ENCODE measurements at places on chromosomes 16 and 17. TPM values are rescaled to one million over a fixed set of nuclear protein-coding genes. Genes with fewer than 3 reads are reported as not detected.
A peak's percentile ranks its signal among the peaks of the same experiment; 100 is the strongest.

DNA sequence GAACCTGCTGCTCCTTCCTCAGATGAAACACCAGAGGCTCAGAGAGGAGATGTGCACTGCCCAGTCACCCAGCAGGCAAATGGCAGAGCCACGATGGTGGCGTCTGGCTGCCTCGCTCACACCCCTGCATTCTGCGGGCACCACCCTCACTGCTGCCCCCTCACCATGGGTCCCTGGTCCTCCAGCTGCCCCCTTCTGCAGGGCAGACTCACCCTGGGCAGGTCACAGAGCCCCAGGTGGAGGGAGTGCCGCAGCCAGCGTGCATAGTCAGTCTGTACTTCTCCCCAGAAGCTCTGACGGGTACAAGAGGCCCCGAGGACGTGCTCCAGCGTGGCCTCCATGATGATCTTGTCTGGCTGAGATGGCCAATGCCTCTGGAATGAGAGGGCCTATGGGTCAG, 52.9 kb downstream of the RMI2 start:
- H3K27ac ChIP-seq: no peak overlapping the region
- no peaks in the 10 kb centered on the region for H3K27me3 ChIP-seq
- no peaks in the 10 kb centered on the region for H3K36me3 ChIP-seq

DNA sequence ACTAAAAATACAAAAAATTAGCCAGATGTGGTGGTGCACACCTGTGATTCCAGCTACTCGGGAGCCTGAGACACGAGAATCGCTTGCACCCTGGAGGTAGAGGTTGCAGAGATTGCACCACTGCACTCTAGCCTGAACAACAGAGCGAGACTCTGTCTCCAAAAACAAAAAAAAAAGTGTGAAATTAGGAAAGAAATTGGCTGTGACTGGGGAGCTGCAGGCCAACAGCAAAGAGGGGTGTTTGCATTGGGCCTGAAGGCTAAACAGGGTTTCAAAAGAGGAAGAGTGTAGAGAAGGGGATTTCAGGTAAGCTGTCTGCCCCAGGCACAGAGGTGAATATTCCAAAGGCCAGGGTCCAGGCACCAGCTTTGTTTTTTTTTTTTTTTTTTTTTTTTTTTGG, 9.4 kb downstream of the BMERB1 start:
- H3K36me3 ChIP-seq: no peaks in the 10 kb centered on the region
- H3K4me3 ChIP-seq: no peak overlapping the region
- no peak for DNase-seq
- no peaks in the 10 kb centered on the region for H3K27me3 ChIP-seq

GRCh38 chr16:3580251-3580651, 3.0 kb upstream of the NLRC3 start:
- DNase-seq: no peak
- no peak overlapping the region for H3K27ac ChIP-seq
- H3K36me3 ChIP-seq: peaks cover 26% of the 10 kb centered on the region
- H3K4me1 ChIP-seq: peaks cover 18% of the 10 kb centered on the region
- no peaks in the 10 kb centered on the region for H3K27me3 ChIP-seq

- H3K27ac ChIP-seq: no peak overlapping the region
- H3K4me3 ChIP-seq: no peak overlapping the region
- H3K27me3 ChIP-seq: no peaks in the 10 kb centered on the region
- no peaks in the 10 kb centered on the region for H3K36me3 ChIP-seq
Observed at GRCh38 chr17:64398320-64398719, 7.7 kb upstream of the PECAM1 start.

Gene UNC13D
- total RNA-seq: 9.0 TPM

DNA sequence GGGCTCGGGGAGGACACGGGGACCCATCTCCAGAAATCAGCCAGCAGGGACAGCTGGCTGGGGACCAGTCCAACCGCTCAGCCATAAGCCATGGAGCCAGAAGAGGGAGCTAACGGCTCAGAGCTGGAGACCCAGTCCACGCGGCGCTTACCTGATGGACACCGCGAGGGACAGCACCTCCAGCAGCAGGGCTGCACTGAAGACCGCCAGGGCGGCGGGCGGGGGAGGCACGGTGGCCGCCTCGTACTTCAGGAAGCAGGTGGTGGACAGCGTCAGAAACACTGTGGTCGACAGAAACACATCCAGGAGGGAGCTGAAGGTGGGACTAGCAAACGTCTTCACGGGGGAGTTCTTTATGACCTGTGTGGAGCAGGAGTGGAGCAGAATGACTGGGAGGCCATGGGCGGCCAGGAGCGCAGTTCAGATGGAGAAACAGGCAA, 102.6 kb upstream of the CREBBP start:
- peak; percentile 82 for DNase-seq
- H3K27ac ChIP-seq: no peak overlapping the region
- H3K4me3 ChIP-seq: no peak overlapping the region
- peaks cover 49% of the 10 kb centered on the region for H3K36me3 ChIP-seq
- H3K4me1 ChIP-seq: peaks cover 19% of the 10 kb centered on the region

DNA sequence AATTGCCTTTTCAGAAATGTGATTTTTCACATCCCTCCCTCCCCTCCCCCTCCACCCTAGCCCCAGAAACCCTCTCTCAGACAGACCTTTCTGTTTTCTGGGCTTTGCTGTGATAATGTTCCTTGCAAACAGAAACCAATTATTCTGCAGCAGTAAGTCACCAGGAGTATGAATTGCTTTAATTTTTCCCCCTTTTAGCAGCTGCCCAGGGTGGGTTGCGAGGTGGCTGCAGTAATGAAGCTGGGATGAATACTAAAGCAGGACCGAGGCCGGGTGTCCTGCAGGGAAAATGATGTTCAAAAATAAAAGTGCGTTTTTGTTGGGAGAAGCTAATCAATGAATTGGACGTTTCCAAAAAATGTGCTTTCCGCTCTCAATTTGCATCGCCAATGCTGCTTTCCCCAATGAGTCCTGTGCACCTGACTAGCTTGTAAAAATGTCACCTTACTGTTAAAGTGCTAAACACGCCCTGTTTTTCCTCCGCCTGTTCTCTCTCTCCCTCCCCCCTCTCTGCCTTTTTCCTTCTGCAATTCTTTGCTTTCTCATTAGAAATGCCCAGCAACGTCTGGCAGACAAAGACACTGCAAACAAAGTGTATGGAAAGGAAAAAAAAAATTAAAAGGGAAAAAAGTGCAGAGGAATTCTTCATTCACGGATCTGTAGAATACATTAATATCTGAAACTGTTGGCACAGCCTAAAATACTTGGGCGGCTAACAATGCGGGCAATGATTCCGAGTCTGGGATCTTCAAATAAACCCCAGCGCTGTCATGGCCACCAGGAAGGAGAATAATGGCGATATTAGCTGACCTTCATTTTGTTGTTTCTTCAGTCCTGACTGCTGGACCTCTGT, 244.1 kb downstream of the STX8 start:
- H3K27ac ChIP-seq: no peak overlapping the region
- peak; percentile 23 for DNase-seq
- H3K4me1 ChIP-seq: no peaks in the 10 kb centered on the region
- no peak overlapping the region for H3K4me3 ChIP-seq
- no peaks in the 10 kb centered on the region for H3K27me3 ChIP-seq
- H3K36me3 ChIP-seq: no peaks in the 10 kb centered on the region

GRCh38 chr17:70268383-70268782, 99.1 kb downstream of the KCNJ2 start:
- H3K27ac ChIP-seq: no peak overlapping the region
- no peaks in the 10 kb centered on the region for H3K4me1 ChIP-seq
- H3K27me3 ChIP-seq: no peaks in the 10 kb centered on the region
- DNase-seq: no peak

Gene ANTKMT
- 85.3 TPM for total RNA-seq

DNA sequence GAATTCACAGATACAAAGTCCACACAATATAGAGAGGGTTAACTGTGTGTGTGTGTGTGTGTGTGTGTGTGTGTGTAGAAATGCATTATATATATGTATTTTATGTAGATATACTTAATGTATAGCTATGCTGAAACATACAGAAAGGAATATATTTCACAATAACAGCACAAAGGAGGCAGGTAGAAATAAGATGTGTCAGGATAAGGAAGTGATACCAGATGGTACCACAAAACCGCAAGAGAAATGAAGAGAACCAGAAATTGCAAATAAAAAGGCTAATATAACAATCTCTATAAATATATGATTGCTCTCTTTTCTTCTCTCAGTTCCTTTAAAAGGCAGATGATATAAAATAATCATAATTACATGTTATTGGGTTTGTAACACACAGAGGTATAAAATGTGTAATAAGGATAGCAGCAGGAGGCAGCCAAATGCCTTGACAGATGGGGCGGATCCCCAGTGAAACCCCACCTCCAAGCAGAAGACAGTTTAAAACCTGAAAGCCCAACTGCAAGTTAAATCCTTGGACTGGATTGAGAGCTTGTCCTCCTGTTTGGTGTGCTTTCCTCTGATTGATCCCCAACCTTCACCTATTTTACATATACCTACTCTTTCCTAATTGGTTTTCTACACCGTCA, 365.4 kb upstream of the C16orf82 start:
- H3K36me3 ChIP-seq: no peaks in the 10 kb centered on the region
- no peak overlapping the region for H3K4me3 ChIP-seq
- no peak for DNase-seq
- H3K27ac ChIP-seq: no peak overlapping the region

GRCh38 chr16:86362155-86362849, 148.0 kb upstream of the FOXF1 start:
- peak overlapping the region; percentile 74 for H3K27ac ChIP-seq
- DNase-seq: no peak
- no peaks in the 10 kb centered on the region for H3K4me1 ChIP-seq
- H3K4me3 ChIP-seq: no peak overlapping the region
- peaks cover 3% of the 10 kb centered on the region for H3K27me3 ChIP-seq

GRCh38 chr17:16298140-16298662, 55.1 kb downstream of the CENPV start:
- H3K27me3 ChIP-seq: no peaks in the 10 kb centered on the region
- H3K36me3 ChIP-seq: no peaks in the 10 kb centered on the region
- H3K4me1 ChIP-seq: peaks cover 8% of the 10 kb centered on the region

DNA sequence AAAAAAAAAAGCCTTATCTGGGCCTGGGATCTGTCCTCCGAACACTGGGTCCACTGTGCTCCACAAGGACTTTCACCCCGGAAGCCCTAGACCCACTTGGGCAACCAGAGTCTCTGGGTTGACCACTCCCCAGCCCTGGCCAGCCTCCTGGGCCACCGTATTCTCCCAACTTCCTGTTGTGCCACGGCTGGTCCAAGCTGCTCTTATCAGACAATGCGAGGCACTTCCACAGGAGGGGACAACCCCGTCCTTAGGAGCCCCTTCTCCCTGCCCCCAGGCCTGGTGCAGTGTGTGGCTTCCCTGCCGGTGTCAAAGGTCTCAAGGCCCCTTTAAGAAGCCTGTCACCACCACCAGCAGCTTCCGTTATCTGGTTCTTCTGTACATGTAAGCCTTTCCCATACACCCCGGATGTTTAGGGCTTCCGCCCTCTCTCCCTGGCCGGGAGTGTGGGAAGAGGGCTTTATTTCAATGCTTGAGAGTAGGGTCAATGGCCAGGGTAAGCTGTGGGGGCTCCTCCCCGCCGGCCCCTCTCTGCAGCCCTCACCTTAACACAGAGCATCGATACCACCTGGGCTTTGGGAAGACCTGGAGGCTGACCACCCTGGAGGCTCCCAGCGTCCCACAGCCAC, 313.0 kb downstream of the SEC14L1 start:
- DNase-seq: peak; percentile 76
- peaks cover 12% of the 10 kb centered on the region for H3K36me3 ChIP-seq
- peak overlapping the region; percentile 30 for H3K4me3 ChIP-seq

DNA sequence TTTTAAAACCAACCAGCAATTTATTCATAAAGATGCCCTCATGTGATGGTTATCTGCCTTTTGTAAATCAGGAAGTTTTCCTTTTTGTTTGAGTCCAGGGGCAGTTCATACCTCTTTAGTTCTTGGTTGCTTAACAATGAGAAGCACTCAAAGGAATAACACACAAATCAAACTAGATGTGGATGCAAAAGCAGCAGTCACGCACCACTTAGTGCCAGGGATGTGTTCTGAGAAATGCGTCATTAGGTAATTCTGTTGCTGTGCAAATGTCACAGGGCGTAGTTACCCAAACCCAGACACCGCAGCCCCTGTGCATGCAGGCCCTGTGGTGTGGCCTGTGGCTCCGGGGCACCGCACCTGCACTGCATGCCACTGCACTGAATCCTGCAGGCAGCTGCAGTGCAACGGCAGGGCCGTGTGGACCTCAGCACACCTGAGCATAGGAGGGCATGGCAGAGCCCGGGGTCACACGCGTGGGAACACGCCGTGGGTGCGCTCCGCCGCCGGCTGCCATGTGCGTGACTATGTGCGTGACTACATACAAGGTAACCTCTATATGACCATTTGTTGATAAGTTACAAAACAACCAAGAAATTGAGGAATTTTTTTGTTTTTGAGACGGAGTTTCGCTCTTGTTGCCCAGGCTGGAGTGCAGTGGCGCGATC, 39.6 kb downstream of the PKD1 start:
- no peaks in the 10 kb centered on the region for H3K27me3 ChIP-seq
- H3K36me3 ChIP-seq: peaks cover 92% of the 10 kb centered on the region
- H3K4me3 ChIP-seq: no peak overlapping the region

GRCh38 chr16:4442371-4442770, 16.7 kb downstream of the DNAJA3 start:
- no peaks in the 10 kb centered on the region for H3K27me3 ChIP-seq
- peaks cover 100% of the 10 kb centered on the region for H3K36me3 ChIP-seq
- H3K4me1 ChIP-seq: no peaks in the 10 kb centered on the region
- H3K27ac ChIP-seq: no peak overlapping the region

DNA sequence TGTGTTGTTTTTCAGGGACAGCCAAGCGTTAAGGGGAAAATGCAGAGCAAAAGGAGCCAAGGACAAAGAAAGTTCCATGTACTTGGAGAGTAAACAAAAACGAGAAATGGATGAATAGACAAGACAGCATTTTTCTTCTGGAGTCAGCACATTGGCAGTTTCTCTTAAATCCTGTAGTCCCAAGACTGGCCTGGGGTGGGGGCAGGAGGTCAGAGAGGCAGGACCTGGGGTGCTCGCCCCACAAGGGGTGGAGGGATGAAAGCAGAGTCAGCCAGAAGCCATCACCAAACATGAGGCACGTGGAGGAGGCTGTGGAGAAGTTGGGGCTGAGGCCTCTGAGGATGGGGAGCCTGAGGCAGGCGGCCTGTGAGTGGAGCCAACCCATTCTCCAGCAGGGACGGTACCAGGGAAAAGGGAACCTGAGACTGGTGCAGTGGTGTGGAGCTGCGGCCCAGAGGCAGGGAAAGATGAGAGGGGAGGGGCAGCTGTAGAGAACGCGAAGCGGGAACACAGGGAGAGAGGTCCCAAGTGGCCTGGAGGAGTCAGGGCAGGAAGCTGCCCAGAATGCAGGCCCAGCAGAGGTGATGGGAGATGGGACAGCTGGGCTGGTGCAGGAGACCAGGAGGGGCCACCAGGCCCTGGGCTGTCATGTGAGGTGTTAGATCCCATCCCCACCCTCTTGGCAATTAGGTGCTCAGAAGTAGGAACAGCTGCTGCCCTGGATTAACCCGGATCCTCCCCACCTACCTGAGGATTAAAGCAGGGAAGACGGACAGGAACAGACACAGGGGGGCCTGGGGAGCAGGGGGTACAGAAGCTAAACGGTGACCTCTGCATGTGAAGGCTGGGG, 3.3 kb downstream of the TLCD3B start:
- H3K27me3 ChIP-seq: peaks cover 60% of the 10 kb centered on the region
- no peaks in the 10 kb centered on the region for H3K36me3 ChIP-seq
- H3K4me1 ChIP-seq: peaks cover 7% of the 10 kb centered on the region
- no peak overlapping the region for H3K27ac ChIP-seq
- DNase-seq: no peak

- no peaks in the 10 kb centered on the region for H3K27me3 ChIP-seq
- no peak overlapping the region for H3K27ac ChIP-seq
- no peak overlapping the region for H3K4me3 ChIP-seq
- H3K36me3 ChIP-seq: no peaks in the 10 kb centered on the region
- DNase-seq: no peak
- no peaks in the 10 kb centered on the region for H3K4me1 ChIP-seq
Observed at GRCh38 chr16:87311387-87311786, 5.8 kb downstream of the C16orf95 start.

- no peaks in the 10 kb centered on the region for H3K36me3 ChIP-seq
- H3K4me1 ChIP-seq: no peaks in the 10 kb centered on the region
- no peaks in the 10 kb centered on the region for H3K27me3 ChIP-seq
Observed at GRCh38 chr16:47916266-47916665, 239.5 kb downstream of the ABCC12 start.

Gene NUTF2
- 56.4 TPM for total RNA-seq

Data from stomach (tissue), 19 donors.